T-helper 9 cell (primary cell): ENCODE measurements at places on chromosomes 5 and 9.

GRCh38 chr5:43704243-43704642 is 101.3 kb downstream of the NNT start:
- DNase-seq = no peak

GRCh38 chr9:15153961-15154360 is 153.1 kb downstream of the TTC39B start:
- no peak for DNase-seq

GRCh38 chr5:137383909-137384308 is 115.2 kb downstream of the SPOCK1 start:
- DNase-seq = no peak

- DNase-seq = no peak
Observed at GRCh38 chr5:1037123-1037670, 28.6 kb downstream of the NKD2 start.

DNA sequence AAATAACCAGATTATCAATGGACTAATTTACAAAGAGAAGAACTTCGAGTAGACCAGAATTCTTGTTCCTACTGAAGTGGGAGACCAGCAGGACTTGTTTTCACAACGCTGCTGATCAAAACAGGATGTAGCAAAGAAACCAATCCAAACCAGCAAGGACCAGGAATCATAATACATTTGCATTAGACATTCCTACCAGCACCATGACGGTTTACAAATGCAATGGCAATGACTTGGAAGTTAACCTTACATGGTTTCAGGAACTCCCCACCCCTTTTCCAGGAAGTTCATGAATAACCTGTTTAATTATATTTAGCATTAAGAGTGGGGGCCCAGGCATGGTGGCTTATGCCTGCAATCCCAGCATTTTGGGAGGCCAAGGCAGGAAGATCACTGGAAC is 100.0 kb downstream of the LPAR1 start:
- no peak for DNase-seq

- no peak for DNase-seq
Observed at GRCh38 chr5:171776770-171777759, 8.6 kb upstream of the SMIM23 start.

DNA sequence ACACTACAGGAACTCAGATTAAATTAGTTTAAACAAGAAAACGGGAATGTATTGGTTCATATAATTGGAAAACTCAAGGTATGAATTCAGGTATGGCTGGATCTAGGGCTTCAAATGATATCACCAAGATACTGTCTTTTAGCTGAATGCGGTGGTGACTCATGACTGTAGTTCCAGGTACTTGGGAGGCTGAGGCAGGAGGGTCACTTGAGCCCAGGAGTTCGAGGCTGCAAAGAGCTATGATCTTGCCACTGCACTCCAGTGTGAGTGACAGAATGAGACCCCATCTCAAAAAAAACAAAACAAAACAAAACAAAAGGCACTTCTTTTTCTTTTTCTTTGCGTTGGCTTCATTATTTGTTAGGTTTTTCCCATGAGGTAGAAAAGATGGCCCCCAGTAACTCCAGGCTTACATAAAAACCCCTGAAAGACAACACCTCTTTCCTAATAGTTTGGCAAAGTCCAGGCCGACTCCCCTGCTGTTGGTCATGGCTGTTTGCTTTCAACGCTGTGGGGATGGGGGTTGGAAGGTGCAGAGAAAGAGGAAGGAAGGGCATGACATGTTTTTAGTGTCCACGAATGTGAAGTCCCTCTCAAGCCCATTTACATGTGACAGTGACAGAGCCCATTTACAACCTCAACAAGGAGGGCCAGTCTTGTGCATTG is 39.8 kb upstream of the CRB2 start:
- no peak for DNase-seq

DNA sequence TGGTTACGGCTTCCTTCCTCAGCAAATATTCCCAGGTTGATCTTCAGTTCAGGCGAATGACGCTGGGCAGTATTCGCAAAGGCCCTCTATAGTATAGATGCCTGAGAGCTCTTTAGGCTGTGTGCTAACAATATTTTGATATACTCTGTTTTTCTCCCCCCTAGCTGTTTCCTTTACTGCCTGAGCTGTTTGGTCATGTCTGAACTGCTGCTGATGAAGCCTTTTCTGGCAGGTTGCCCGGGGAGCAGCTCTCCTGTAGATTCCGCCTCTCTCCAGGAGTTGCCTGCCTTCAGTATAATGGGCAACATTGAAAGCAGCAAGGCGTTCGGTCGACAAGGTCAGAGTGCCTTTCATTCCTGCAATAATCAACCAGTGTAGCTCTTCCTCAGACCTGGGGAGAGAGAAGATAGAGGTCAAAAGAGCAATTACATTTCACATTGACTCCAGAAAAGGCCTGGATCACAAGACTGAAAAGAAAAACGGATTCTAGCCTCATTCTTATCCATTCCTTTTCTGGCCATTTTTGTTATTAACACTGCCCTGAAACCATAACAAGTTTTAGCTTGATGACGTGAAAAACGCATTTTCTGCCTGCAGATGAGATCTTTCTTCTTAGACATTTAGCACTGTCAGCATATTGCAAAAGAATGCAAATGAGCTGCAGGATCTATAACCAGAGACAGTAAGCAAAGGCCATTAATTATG is 60.1 kb upstream of the ZNF608 start:
- no peak for DNase-seq

DNA sequence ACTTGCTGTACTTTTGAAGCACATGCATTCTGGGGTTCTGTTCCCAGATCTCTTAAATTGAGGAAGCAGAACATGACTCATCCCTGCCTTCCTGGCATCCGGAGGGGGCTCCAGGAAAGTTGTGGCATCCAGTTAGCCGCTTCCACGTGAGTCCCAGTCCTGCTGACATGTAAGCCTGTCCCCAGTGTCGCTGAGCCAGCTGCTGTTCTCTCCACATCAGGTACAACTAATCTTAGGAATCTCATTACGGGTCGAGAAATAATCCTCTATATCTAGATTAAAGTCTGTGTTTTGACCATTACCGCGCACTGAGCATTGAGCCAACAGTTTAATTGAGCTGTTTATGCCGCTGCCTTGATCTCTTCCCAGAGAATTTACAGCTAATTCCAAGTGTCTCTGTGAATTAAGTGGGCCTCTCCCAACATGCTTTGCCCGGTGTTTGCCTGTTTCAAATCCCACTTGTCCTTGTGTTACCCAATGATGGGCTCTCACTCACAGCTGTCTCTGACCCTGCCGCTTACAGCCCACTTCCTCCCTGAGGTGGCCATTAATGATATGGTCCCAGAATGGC is 10.5 kb upstream of the SHB start:
- no peak for DNase-seq

DNA sequence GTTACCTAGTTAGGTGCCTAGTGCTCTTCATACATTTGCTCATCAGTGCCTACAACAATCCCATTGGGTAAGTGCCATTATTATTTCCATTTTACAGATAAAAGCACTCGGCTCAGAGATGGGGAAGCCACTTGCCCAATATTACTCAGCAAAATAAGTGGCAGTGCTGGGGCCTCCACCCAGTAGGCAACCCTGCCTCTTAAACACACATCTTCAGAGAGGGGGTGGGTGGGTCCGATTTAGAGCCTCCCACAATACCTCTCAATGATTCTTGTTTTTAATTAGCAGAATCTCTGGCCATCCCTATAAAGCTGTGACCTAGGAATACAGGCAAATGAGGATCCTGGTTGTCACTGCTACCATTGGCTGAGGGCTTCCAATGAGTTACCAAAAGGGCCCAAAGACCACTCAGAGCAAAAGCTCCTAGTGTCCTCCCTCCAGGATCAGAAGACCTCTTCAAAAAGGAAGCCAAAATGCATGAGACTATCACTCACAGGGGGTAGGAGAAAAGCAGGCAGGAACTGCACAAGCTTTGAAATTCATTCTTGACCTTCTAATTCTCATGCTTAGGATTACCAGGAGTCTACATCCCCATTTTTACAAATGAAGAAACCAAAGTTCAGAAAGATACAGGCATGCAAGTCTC is 36.1 kb upstream of the UBE2D2 start:
- no peak for DNase-seq

DNA sequence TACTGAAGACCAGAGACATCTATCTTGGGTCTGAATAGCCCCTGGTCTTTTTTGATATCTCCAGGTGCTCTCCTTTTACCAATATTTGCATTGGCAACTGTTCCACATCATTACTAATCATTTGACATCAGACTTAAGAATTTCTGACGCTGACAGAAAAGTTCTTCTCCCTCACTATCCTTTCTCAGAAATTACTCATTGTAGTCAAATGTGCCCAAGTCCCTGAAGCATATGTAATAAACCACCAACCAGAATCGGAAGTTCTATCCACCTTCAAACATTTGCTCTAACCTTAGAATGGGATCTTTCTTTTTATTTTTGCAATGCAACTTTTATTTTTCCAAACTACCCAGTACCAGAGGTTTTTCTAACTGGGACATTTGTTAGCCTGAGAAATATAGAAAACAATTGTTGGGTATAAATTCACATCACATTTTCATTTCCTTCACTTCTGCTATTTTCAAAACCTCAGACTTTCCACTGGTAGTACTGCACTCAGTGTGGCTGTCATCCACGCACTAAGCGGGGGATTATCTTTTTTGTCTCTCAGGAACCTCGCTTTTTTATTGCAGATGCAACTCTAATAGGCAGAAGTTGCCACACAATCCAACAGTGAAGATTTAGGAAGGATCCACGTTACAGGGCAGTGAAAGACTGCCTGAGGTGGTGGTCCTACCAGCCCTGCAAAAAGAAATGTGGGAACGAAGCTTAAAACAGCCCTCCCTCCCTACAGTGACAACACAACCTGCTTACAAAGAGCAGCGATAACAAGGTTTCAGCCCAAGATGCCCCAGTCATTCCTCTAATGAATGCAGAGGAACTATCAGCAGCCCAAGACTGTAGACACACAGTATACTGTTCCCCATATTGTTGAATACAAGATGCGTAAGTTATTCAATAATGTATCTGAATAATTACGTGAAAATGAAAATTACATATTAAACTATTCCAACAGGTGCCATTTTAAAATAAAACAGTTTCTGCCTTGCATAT is 201.2 kb downstream of the EBF1 start:
- no peak for DNase-seq

DNA sequence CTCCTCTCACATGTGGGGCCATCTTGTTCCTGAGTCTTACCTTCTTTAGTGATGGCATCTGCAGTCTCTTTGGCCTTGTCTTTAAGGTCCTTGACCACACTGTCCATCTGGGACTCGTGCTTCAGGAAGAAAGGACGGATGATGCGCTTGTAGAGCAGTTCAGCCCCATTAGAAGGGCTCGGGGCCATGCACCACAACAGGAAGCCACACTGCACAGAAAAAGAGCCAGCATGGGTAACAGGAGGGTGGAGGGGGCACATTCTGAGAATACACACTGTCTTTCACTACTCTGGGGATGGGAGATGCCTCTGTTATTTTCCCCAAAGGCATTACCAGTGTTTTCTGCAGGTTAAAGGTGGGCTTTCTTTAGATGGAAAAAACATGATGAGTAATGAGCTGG is 25.9 kb downstream of the SRP19 start:
- no peak for DNase-seq

GRCh38 chr5:109759306-109759705 is 69.6 kb downstream of the MAN2A1 start:
- DNase-seq = no peak

- DNase-seq = no peak
Observed at GRCh38 chr5:165723931-165724330, 2218.5 kb downstream of the MAT2B start.

- DNase-seq = no peak
Observed at GRCh38 chr5:112228667-112229066, 190.4 kb downstream of the EPB41L4A start.

DNA sequence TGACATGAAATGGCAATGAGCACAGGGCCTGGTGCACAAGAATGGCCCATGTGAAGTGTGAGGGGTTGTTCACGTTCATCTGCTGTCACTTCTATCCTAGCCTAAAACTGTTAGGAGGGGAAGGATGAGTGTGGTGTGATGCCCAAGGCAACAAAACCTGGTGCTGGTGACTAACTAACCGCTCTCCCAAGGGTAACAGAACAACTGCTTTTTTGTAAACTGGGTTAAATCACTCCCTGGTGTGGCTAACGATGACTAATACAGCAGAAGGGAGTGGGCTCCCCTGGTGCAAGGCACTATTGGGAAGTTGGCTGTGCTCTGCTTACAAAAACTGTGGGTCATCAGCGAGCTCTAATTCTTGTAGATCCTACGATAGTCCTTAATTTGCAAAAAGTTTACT is 103.2 kb upstream of the VCAN start:
- no peak for DNase-seq

GRCh38 chr5:115480271-115480670 is 64.3 kb downstream of the FEM1C start:
- no peak for DNase-seq

- DNase-seq = no peak
Observed at GRCh38 chr5:164336906-164337305, 831.5 kb downstream of the MAT2B start.

GRCh38 chr5:88558366-88558765 is 289.7 kb upstream of the TMEM161B start:
- DNase-seq = no peak

- no peak for DNase-seq
Observed at GRCh38 chr5:62575489-62575888, 3.1 kb upstream of the LRRC70 start.

GRCh38 chr5:141363952-141364660 is at the start of gene PCDHGA5:
Gene PCDHGA5, plus strand, starts transcription at chr5:141364162. Its CDS starts 169 bp downstream, at chr5:141364331.
- DNase-seq = no peak

GRCh38 chr9:114396558-114397218 is 8.9 kb upstream of the AKNA start:
- no peak for DNase-seq

- no peak for DNase-seq
Observed at GRCh38 chr5:2530609-2531008, 220.9 kb downstream of the IRX2 start.

GRCh38 chr9:73056245-73056644 is 95.4 kb upstream of the ANXA1 start:
- DNase-seq = no peak

GRCh38 chr5:138944527-138945322 is 69.6 kb upstream of the LRRTM2 start:
- no peak for DNase-seq

DNA sequence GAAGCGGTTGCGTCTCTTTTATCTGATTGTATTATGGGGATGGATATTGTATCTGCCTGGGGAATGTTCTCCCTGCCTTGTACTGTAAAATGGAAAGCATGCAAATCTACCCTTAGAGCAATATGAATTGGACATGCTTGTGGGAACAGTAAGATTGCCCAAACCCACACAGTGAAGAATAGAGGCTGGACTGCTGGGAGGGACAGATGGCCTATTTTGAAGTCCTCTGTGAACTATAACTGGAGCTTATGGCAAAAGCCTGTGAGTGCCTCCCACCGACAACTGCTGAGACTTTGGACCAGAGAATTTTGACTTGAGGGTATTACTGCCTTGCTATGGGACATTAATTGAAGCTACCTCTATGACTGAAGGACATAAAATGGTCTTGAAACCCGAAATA is 168.9 kb downstream of the ERCC6L2 start:
- DNase-seq = no peak

DNA sequence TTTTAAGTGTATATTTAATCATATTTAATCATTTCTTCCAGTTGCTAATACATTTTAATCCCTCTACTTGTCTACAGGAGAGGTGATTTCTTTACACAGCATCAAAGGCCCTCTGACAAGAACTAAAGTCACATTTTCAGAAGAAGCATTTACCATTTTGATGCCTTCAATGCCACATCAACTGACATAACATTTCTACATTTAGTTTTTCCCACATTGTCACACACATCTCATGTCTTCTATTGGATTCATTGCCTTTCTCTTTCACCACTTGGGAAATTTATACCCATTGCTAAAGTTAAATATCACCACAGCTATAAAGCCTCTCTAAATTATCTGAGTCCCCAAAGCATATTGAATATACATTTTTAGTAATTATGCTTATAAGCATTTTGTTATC is 1907.5 kb upstream of the CDH9 start:
- no peak for DNase-seq

- no peak for DNase-seq
Observed at GRCh38 chr5:25091921-25092320, 447.1 kb upstream of the CDH10 start.
